Left ventricle myocardium superior (tissue), 1 donor: ENCODE measurements at places on chromosomes 6 and 20.

DNA sequence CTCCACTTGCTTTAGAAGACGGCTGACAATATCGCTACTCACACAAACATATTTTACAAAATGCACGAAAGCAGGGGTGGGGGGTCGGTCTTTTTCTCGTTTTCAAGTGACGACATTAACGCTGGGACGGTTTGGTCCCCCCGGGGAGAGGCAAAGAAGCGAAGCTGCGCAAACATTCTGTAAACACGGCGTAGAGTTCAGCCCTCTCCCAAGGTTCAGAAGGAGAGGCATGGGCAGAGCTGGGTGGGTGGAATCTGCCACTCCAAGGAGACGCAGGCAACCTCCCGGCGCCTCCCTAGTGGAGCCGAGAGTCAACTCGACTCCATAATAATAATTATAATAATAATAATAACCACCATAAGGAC, 2.4 kb downstream of the NKX2-2 start:
- no peak for DNase-seq

DNA sequence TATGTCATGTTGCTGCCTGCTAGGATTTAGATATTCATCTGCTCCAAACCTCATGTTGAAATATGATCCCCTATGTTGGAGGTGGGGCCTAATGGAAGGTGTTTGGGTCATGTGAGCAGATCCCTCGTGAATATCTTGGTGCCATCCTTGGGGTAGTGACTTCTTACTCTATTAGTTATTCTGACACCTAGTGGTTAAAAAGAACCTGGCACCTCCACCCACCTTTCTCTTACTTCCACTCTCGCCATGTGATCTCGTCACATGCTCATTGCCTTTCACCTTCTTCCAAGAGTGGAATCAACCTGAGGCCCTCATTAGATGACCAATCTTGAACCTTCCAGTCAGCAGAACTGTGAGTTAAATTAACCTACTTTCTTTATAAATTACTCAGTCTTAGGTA, 549.4 kb upstream of the SYNCRIP start:
- DNase-seq: no peak

GRCh38 chr6:22008248-22008836, 288.5 kb downstream of the PRL start:
- no peak for DNase-seq

DNA sequence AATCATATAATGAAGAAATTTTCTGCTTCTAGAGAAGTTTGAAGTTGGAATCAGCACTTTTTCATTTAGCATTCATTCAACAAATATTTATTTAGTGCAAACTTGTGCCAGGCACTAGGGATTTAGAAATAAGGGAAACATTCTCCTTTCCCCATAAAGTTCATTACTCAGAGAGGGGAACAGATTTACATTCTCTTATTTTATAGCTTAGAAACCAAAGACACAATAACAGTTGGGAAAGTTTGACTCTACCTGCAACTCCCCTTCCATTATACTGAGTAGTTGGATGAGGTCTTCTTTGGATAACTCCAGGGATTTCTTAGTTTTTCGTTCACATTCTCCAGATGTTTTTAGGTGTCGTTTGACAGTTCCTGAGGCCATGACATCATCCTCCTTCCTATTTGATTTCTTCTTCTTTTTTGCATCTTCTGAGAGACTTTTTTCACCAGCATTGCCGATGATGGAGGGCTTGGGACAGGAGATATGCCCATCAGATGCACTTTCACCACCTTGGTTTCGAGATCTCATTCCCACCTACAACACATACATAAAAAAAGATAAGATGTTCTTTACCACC, 79.1 kb downstream of the FILIP1 start:
- DNase-seq: no peak

DNA sequence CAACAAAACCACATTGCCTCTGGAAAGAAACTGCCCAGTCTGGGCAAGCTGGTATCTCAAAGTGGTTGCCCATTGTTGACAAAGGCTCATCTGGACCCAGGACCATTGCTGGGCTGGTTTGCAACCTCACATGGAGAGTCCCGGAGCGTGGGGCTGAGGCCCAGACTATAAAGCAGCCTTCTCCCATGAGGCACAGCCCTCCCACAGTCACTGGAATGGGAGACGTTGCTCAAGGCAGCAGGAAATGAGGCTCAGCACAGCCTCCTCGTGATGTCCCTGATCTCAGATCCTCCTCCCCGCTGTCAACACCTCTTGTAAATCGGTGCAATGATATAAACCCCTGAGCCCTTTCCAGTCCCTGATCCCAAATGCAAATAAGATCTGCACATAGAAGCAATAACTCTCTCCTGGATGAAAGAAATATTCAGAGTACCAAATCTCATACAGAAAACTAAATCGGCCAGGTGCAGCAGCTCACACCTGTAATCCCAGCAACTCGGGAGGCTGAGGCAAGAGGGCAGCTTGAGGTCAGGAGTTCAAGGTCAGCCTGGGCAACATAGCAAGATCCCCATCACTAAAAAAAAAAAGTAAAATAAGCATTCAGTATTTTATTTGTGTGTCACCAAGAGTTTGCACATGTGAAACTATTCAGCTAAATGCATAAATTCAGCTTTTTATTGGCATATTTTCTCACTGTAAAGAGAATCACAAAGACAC, 103.0 kb upstream of the RREB1 start:
- no peak for DNase-seq

- DNase-seq: no peak
Measured at GRCh38 chr6:47579040-47579439, 101.5 kb downstream of the CD2AP start.

GRCh38 chr6:108955329-108955949, 107.2 kb downstream of the ARMC2 start:
- no peak for DNase-seq

GRCh38 chr6:152696522-152696921, 1.2 kb upstream of the MYCT1 start:
- DNase-seq: no peak

- no peak for DNase-seq
Measured at GRCh38 chr6:11288065-11288464, 55.6 kb upstream of the NEDD9 start.

GRCh38 chr20:33611106-33611505, 51.0 kb upstream of the C20orf144 start:
- no peak for DNase-seq

GRCh38 chr6:167956983-167957492, 40.4 kb upstream of the KIF25 start:
- no peak for DNase-seq

- no peak for DNase-seq
Measured at GRCh38 chr6:14894105-14894504, 351.8 kb upstream of the JARID2 start.

- no peak for DNase-seq
Measured at GRCh38 chr6:69601132-69601531, 195.7 kb downstream of the LMBRD1 start.

- DNase-seq: no peak
Measured at GRCh38 chr6:44954281-44954680, 373.8 kb upstream of the RUNX2 start.

DNA sequence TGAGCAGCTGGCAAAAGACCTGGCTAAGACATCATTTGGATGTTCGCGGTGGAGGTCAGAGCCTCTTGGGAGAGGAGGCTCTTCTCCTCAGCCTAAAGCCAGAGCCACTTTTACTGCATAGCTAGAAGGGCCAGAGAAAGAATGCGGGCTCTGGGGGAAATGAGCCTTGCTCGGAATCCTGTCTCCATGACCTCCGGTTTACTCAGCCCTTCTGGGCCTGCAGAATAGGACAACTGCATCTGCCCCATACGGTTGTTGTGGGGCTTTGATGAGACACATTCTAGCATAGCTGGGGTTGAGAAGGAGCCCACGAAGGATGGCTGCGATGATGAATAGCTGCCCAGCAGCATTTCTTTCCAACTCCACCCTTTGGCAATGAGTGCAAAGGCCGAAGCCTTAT, 115.0 kb upstream of the SLC22A23 start:
- DNase-seq: no peak
